Stimulated activated effector memory CD8-positive, alpha-beta T cell treated with anti-CD3 and anti-CD28 coated beads, Interleukin-12 subunit alpha, Interleukin-12 subunit beta, amount 100 ng/mL, for 72 hours (primary cell): ENCODE measurements at places on chromosomes 7 and 10.

DNA sequence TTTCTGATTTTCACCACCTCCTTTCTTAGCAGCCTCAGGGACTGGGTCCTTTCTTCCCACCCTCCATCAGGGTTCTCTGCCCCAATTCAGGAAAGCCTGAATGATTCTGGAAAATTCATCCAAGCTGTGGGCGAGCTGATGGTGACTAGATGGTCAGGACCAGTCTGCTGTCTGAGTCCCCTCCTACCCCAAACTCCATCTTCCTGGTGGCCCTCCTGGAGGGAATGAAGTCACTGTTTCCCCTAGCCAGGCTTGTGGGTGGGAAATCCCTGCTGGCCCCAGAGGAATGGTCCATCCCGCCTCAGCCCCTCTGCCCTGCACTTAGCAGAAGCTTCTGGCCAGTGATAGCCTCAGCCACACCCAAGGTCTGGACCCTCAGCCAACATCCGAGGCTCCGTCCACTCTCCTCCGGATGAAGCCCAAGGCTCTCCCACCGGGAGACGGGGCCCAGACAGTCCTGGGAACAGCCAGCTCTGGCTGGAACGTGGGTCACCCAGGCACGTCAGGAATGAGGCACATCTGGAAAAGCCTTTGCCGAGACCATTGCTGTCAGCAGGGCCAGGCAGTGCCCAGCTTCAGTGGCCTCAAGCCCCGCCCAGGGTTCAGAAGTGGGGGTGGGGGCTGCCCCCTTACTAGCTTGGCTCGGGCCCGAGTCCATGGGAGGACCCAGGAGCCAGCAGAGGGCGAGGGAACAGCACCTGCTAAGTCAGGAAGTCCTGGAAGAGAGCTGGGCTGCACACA is 4.0 kb upstream of the AQP1 start:
- DNase-seq = no peak

- DNase-seq = no peak
Measured at GRCh38 chr7:127780489-127780888, 128.5 kb downstream of the SND1 start.

GRCh38 chr7:22664988-22665798 is 61.8 kb upstream of the IL6 start:
- no peak for DNase-seq

DNA sequence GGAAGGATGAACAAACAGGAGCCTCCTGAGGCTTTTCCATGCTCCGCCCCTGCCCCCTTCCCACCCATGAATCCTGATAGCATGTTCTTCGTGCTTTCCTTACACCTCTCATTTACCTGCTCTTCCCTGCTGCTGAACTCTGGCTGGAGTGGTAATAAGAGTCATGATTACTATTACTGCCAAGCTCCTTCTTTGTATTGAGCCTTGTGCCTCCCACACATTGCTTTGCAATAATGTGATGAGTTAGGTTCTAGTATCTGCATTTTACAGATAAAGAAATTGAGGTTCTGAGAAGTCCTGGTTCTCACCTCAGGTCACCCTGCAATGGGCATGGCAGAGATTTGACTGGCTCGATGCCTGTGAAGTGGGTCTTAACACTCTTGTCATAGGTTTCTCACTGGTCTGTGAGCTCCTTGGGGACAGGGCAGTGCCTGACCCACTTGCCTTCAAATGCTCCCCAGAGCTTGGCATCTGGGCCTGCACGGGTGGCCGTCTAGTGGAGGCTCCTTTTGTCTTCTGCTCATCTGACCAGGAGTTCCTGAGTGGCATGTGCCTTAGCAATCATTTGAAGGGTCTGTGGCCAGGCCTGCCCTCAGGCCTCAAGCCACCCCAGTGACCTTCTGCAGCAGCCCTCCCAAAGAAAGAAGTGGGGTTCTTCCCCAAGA is 309.2 kb upstream of the ZMIZ1 start:
- no peak for DNase-seq

DNA sequence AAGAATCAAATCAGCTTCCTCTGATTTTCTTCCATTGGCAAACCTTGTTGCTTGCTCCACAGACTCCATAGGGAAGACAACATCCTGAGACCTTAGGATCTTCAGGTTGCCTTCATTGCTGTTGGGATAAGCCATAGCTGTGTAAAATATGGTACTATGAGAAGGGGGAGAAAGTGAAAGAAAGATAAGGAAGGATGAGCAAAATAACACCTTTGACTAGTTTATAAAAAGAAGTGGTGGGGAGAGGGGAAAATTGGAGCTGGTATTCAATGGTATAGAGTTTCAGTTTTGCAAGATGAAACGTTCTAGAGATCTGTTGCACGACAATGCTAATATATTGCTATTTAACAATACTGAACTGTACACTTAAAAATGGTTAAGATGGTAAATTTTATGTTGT is 180.4 kb upstream of the PHYHIPL start:
- DNase-seq = no peak

DNA sequence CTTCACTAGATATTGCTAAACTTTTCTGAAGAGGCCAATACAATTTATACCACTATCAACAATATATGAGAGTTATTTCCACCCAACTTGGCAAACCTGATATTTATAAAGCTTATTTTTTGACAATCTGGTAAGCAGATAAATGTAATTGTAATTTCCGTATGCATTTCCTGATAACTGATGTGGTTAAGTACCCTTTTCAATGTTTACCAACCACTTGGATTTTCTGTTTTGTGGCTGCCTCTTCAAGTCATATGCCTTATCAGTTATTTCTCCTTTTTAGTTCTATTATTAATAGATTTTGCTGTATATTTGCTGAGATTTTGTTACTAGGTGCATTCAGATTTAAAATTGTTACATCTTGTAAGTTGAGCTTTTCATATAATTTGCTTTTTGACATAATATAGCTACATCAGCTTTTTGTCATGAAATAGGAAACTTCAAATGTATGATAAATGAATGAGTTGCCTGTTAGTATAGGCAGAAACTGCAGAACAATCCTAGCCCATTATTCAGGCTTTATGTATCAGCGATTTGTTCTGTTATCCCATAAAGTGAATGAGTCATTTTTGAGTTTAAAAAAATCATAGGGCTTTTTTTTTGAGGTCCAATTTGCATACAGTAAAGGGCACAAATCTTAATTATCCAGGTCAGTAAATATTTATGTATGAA is 11.5 kb downstream of the SGPL1 start:
- DNase-seq = no peak

GRCh38 chr7:130301501-130302020 is 8.6 kb downstream of the CPA4 start:
- DNase-seq = no peak

- no peak for DNase-seq
Measured at GRCh38 chr10:70494966-70495365, 16.4 kb downstream of the PALD1 start.

- no peak for DNase-seq
Measured at GRCh38 chr7:88200261-88200660, 19.6 kb downstream of the SRI start.
